ENCODE measurements at places on chromosomes 1 and 21. TPM values are rescaled to one million over a fixed set of nuclear protein-coding genes. Genes with fewer than 3 reads are reported as not detected.

Gene VPS13D
- polyA plus RNA-seq = 17.2 TPM

GRCh38 chr1:115118611-115119010 is 29.3 kb upstream of the TSPAN2 start:
- DNase-seq = no peak

GRCh38 chr1:206470692-206471414 is 577 bp downstream of the IKBKE start:
- DNase-seq = no peak

Gene UMODL1
- not detected for polyA plus RNA-seq

DNA sequence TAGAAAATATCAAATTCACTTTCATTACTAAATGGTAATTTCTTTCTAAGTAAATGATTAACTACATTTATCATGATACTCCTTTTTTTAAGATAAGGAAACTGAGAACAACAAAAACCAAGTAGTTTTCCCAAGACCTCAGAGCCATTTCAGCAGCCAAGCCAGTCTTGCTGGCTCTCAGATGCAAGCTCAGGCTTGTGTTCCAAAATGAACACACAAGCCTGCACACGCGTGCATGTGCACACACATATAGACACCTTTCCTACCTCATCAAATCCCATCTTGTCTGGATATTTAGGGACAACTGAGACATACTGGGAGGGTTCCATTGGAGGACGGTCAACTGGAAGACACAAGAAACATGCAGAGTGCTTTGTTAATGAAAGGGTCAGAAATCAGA is 83.0 kb downstream of the COLGALT2 start:
- no peak for DNase-seq

Measured in forelimb muscle (tissue), 1 donor.